ENCODE measurements at places on chromosomes 16 and 17. TPM values are rescaled to one million over a fixed set of nuclear protein-coding genes. Genes with fewer than 3 reads are reported as not detected.

DNA sequence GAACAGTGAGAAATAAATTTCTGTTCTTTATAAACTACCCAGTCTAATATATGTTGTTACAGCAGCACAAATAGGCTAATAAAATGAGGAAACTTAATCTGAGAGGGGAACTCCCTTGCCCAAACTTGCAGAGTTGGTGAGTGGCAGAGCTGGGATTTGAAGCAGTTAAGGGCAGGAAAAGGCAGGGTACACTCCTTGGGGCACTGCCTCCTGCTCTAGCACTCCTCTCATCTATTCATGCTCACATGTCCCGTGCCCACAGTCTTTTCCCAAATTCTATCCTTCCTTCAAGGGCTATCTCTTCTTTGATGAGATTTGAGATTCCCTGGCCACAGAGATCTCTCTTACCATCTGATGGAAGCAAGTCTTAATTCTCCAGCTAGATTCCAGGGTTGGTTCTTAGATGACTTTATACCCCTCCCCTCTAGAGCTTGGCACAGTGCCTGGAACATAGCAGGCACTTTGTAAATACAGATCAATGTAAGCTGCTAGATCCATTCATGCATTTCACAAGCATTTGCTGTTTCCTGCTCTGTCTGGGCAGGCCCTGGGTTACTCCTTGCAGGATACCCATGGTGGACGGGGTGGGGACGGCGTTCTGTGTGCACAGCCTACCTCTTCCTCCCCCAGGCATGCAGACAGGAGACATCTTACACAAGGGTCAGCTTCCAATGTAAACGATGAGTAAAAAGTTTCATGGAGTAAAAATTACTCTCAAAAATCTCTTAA lies 39.2 kb upstream of the ABCC12 start:
- no peak for DNase-seq

DNA sequence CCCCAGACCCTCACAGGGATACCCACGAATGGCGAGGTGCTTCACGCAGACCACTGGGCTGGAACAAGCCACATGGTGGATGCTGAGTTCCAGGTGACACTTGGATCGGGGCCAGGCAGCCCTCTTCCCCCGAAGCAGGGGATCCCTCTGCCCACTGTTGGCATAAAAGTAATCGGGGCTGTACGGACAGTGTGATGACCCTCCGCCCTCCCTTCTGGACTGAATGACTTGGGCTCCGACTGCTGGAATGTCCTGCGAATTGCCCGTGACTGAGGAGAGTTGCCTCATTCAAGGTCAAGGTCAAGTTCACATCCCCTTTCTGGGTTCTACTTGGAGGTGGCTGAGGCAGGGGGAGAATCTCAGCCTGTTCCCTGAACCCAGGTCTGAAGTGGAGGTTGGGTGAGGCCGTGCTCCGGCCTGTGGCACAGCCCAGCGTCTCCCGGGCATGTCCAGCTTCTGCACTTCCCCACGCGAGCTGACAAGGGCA lies 28.5 kb upstream of the CREBBP start:
- DNase-seq, result no peak

DNA sequence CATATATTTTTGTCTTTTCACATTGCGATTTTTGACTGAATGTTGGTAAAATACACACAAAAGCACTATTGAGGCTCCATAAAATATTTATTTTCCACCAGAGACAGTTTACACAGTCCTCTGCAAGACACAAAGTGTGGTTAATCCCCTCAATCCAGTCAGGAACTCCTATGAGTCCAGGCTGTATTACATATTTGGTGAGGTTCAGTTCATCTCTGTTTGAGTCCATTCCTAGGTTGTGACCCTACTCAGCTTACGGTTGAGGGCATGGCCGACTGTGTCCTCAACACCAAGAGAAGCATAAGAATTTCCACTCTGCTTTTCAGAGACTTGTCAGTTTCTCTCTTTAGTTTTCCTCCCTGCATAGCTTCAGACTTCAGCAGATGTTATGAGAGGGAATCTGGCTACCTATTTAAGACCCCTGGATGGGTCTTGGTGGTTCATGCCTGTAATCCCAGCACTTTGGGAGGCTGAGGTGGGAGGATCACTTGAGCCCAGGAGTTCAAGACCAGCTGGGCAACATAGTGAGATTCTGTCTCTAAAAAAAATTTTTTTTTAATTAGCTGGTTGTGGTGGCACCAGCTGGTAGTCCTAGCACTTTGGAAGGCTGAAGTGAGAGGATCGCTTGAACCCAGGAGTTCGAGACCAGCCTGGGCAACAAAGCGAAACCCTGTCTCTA lies 25.1 kb downstream of the ARL4D start:
- DNase-seq, result no peak

MED13 gene
- 43.8 TPM for total RNA-seq

HSD17B1 gene
- 1.3 TPM for total RNA-seq
